ENCODE measurements at places on chromosomes 5 and 9.

GRCh38 chr5:72013766-72014624 is 93.3 kb upstream of the MAP1B start:
- no peak for DNase-seq

DNA sequence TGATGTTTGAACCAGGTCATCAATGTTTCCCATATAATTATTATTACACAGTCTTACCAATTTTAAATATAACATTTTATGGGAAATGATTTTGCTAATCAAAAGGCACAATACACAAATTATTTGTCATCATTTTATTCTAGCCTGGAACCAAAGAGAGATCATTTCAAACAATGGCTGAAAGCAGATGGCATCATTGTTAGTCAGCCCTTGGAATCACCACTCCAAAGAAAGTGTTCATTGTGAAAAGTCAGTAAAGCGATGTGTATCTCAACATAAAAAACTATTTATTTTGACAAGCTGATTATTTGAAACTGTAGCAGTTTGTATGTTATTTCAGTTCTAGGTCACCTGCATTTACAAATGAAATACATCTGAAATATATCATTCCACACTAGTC is 1068.7 kb downstream of the CDH12 start:
- no peak for DNase-seq

DNA sequence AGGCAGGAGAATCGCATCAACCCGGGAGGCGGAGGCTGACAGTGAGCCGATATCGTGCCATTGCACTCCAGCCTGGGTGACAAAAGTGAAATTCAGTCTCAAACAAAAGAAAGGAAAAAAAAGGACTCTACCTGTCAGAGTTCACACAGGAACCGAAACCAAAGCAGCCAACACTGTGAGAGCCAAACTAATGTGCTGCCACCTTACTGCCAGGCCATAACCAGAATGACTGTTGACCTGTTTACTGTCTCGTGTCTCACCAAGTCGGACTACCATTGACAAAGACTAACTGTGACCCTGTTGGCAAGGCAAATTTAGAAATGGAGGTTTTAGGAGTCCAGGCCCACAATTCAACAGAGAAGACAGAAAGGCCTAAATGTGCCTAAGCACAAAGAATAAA is 112.4 kb downstream of the ANXA2R start:
- no peak for DNase-seq

GRCh38 chr5:137606401-137606800 is 107.3 kb upstream of the SPOCK1 start:
- no peak for DNase-seq

DNA sequence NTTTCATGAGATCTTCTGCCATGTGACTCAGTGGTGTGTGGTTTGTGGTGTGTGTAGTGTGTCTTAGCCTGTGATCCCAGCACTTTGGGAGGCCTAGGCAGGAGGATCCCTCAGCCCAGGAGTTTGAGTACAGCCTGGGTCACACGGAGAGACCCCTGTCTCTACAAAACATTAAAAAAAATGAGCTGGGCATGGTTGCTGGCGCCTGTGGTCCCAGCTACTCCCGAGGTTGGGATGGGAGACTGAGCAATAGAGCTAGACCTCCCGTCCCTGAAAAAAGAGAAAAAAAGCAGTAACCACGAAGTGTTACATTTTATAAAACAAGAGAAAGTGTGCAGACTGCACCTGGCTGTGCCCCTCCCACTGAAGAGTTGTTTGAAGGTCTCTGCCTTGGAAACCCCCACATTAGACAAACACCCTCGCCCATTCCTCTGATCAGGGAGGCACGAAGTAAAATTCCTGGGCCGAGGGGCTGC is 21.2 kb upstream of the RNU6ATAC start:
- no peak for DNase-seq

DNA sequence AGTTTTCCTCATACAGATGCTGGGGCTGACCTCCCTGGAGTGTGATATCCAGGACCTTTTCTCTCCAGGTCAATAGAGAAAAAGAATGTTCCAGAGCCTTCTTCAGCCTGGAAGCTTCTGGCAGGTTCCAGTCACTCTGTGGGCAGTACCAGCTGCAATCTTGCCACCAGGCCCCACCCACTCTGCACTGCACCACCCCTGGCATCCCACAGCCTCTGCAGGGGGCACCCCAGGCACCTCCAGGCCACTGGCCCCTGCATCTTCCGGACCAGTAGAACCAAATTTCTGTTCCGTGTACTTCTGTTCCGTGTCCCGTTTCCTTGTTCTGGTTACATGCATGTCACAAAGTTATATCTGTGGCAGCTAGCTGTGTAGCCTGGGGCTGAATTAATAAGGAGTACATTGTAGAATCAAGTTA is 83.3 kb upstream of the ZBTB43 start:
- no peak for DNase-seq

- DNase-seq = no peak
Measured at GRCh38 chr5:169290895-169291294, 10.0 kb downstream of the SLIT3 start.

- DNase-seq = no peak
Measured at GRCh38 chr5:167247816-167248215, 1043.6 kb upstream of the WWC1 start.

Measured in thoracic aorta (tissue), 2 donors.